ENCODE measurements at places on chromosomes 4 and X.

- no peak for DNase-seq
Measured at GRCh38 chrX:140526171-140526570, 21.3 kb upstream of the SOX3 start.

DNA sequence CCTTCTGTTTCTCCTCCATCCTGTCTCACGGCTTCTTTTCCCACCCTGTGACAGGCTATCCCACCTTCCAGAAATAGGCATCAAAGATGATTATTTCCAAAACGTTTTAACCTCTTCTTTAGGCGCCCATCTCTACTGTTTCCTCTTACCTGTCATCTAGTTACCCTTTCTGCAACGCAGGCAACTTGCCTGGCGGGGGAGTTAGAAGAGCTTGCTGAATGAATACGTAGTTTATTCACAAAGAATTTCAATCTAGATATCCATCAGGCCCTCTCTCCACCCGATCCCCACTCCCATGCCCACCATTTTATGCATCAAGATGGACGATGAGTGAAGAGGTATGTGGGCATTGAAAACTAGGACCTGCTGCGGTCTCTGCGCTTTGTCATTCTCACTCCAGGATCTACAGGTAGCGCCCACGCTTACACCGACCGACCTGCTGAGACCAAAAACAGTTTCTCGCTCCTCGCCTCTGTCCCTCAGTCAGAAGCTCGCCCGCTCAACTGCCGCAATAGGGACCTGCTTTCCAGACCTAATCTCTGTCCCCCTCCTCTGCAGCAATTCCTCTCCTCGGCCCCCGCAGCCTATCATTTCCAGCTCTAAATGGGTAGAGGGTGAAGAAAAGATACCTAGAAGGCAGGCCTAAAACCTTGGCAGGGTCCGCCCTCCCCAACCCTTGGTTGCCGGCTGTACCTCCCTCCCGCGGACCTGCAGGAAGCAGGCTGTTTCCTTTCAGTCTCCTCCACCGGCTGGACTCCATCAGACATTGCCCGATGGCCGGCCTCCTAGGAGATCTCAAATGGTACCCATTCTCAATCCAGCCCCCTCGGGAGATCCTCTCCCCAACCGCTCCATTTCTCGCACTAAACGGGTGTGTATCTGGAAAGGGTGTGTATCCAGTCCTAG, 624 bp downstream of the BEX5 start:
- no peak for DNase-seq

DNA sequence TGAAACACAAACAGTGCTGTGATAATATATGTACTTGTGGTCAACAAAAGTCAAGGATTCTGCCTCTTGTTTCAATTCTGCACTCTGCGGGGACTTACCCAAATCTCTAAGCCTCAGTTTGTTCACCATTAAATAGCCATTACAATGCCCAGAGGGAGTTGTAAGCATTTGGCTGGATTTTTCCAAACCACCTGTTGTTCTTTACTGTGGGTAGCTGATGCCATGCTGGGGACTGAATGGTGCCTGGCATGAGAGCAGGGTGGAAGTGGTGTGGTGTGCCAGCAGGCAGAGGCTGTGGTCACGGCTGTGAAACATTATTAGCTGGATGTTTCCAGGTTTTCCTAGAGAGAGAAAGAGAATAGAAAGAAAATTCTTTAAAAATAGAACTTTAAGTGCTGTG, 60.7 kb upstream of the PAK3 start:
- DNase-seq = no peak

GRCh38 chrX:133846311-133846710, 139.1 kb downstream of the GPC3 start:
- DNase-seq = no peak

GRCh38 chr4:156906325-156906724, 65.3 kb downstream of the PDGFC start:
- DNase-seq = no peak

All from T1000 (cell line).